ENCODE measurements at places on chromosomes 5 and 9.

- DNase-seq = no peak
Measured at GRCh38 chr5:101288633-101289032, 385.6 kb upstream of the ST8SIA4 start.

- no peak for DNase-seq
Measured at GRCh38 chr5:175657593-175658271, at the start of gene HRH2. Gene HRH2 (plus strand): TSS chr5:175658071. CDS start chr5:175683234, 25,163 bp downstream.

- peak; percentile 14 for DNase-seq
Measured at GRCh38 chr5:113271015-113271414, 163.8 kb downstream of the TSSK1B start.

- DNase-seq = no peak
Measured at GRCh38 chr9:99182356-99182755, 39.4 kb downstream of the ALG2 start.

GRCh38 chr9:131759017-131759647, 19.3 kb upstream of the RAPGEF1 start:
- peak; percentile 31 for DNase-seq

DNA sequence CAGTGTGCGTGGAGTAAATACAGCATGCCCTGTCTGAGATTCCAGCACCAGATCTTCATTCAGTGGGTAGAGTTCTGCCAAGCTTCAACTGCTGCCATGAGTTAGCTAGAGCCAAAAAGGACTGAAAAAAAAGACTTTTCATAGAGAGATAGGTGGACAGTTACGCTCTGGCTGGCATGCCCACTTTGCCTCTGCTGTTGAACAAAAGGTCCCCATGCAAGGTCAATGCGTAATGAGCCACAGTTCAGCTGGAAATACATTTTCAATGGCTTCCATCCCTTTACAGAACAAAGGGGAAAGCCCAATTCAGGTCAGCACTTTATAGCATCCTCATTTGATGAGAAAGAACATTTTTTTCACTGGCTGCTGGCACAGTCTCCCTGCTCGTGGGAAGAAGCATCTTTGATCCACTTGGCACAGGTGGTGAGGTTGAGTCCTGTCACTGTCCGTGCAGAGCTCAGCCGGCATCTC, 86.9 kb upstream of the ERCC6L2 start:
- DNase-seq = no peak
